ENCODE measurements at places on chromosomes 7 and 10. TPM values are rescaled to one million over a fixed set of nuclear protein-coding genes. Genes with fewer than 3 reads are reported as not detected.

DNA sequence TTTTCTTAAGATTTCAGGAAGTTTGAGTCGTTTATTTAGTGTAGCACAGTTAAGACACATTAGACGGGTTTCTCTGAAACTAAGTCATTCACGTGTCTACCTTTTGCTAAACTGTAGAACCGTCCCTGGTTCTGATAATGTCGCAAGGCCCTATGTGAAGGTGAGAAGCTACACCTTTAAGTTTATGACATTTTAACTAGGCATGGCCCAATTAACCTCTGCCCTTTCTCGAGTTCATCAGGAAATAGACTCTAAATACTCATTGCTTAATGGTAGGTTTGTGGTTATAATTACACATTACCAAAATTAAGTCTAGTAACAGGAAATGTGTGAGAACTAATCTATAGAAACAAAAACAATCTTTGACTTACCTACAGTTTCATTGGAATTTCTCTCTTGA is 126.6 kb upstream of the FZD8 start:
- no peak for DNase-seq

DNA sequence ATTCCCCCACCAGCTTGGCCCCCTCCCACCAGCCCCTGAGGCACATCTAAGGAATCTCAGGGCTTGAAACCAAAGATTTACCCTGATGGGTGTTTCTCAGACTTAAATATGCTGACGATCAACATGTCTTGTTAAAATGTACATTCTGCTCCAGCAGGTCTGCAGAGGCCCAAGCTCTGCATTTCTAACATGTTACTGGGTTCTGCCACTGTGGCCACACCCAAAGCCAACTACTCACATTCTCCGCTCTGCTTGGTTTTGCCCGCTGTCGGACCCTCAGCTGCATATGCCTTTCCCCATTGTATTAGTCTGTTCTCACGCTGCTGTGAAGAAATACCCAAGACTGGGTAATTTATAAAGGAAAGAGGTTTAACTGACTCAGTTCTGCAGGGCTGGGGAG is 8.9 kb downstream of the PIP4K2A start:
- DNase-seq = no peak

GRCh38 chr10:5805711-5806110 is 7.5 kb downstream of the GDI2 start:
- no peak for DNase-seq

GPR26 gene
- polyA plus RNA-seq = not detected

- no peak for DNase-seq
These were observed 111.4 kb downstream of the TFPI2 start for GRCh38 chr7:93779115-93779514.

GRCh38 chr7:73918926-73919693 is 58.2 kb downstream of the TMEM270 start:
- no peak for DNase-seq

DNA sequence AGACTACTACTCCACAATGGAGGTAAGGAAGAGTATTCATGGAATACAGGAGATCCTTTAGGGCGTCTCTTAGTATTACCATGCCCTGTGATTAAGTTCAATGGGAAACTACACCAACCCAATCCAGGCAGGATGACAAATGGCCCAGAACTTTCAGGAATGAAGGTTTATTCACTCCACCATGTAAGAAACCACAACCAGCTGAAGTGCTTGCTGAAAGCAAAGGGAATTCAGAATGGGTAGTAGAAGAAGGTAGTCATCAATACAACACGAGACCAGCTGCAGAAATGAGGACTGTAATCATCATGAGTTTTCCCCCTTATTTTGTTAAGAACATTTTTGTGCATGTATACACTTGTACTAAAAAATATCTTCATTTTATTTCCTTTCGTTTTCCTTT is 76.6 kb downstream of the GPR37 start:
- DNase-seq = no peak

KEL gene
- polyA plus RNA-seq = 0.17 TPM

PNLIPRP3 gene
- polyA plus RNA-seq = not detected

- no peak for DNase-seq
These were observed 86.1 kb upstream of the CHST15 start for GRCh38 chr10:124179308-124180043.

GRID1 gene
- polyA plus RNA-seq = 1.7 TPM

IFIT5 gene
- 9.3 TPM for polyA plus RNA-seq

- no peak for DNase-seq
These were observed 255.8 kb downstream of the GLRX3 start for GRCh38 chr10:130392031-130392430.

- DNase-seq = no peak
These were observed 84.0 kb downstream of the ELAPOR2 start for GRCh38 chr7:86975449-86975848.

DNA sequence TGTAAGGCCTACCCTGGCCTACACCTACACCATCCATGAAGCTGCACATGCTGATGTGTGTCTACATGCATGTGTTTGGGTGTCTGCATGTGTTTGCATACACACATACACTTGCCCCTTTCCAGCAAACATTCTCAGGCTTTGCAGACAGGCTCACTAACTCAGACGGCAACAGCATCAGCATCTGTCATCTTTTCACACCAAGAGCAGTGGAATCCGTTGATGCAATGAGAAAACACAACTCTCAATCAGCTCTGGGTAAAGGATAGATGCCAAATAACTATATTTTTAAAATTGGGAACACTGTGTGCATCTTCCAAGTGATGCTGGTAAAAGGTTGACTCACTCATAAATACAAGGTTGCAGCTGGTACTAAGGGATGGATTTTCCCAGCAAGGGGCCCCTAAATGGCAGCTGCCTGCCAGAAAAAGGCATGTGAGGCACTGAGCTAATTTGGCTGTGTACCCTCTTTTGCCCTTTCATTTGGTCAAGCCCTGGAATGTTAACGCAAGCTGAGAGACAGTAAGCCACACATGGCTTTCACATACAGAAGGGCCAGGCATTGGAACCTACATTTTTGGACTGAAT is 296.3 kb upstream of the NPSR1 start:
- no peak for DNase-seq

TRIM50 gene
- 0.15 TPM for polyA plus RNA-seq

DNA sequence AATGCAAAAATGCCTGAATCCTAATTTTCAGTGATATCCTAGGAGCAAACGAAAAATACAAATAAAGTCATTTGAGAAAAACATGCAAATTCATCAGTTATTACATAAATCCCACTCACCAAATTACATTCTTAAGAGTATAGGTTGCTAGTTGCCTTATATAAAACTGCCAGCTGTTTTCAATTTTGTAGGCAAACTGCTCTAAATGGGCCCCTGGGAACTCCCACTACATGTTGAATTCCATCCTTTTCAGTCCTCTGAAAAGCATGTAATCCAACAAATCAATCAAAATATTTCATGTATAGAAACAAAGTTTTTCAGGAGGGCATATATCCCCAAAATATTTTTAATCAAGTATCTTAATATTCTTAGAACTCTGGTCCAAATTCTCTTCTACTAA is 2.1 kb upstream of the JMJD1C start:
- no peak for DNase-seq

GRCh38 chr7:119643558-119643957 is 629.4 kb upstream of the KCND2 start:
- no peak for DNase-seq

SLC26A3 gene
- polyA plus RNA-seq = 0.10 TPM

GRCh38 chr7:79268730-79269129 is 184.7 kb downstream of the MAGI2 start:
- no peak for DNase-seq

DNA sequence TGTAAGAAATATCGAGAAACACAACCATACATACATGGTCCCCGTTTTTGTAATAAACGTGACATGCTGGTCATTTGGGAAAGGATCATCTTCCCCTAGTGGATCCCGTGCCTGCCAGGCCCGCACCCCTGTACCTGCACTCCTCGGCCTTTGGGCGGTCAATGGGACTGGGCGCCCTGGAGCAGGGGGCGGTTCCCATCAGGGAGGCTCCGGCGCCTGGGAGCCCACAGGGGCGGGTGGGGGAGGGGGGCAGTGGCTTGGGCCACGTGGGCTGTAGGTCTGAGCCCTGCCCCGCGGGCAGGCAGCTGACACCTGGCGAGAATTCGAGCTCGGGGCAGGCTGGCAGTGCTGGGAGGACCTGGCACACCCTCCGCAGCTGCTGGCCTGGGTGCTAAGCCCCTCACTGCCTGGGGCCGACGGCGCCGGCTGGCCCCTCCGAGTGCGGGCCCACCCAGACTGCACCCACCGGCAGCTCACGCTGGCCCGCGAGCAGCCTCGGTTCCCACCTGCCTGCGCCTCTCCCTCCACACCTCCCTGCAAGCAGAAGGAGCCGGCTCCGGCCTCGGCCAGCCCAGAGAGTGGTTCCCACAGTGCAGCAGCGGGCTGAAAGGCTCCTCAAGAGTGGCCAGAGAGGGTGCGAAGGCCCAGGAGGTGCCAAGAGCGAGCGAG is 361.6 kb upstream of the GRM3 start:
- DNase-seq = no peak

C10orf53 gene
- polyA plus RNA-seq = not detected

RELN gene
- 1.7 TPM for polyA plus RNA-seq

- DNase-seq = no peak
These were observed 109.2 kb downstream of the OSBPL3 start for GRCh38 chr7:24870766-24871165.

GDF2 gene
- not detected for polyA plus RNA-seq

DNA sequence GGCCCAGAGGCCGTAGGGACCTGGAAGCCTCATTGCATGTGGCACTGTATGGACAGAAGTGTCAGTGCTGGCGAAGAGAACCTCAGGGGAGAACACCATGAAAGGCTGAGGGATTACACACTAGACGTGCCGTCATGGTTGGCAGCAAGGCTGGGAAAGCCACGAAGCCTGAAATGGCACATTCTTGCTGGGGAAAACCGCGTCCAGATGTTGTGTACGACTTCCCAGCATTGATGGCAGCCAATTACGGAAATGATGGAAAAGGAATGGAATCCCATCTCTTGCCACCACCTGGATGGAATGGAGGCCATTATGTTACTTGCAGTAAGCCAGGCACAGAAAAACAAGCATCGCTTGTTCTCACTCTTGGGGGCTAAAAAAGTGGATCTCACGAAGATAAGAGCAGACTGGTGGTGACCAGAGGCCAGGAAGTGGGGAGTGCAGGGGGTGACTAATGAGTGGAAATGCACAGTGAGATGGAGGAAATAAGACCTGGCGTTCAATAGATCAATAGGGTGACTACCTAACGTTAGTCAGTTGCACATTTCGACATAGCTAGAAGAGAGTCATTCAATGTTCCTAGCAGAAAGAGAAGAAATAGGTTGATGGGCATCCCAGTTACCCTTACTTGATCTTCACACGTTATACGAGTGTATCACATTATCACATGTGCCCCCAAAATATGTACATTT is 14.6 kb upstream of the PWWP2B start:
- no peak for DNase-seq

GRCh38 chr7:122887198-122887597 is 938 bp upstream of the CADPS2 start:
- DNase-seq = peak; percentile 77

DNA sequence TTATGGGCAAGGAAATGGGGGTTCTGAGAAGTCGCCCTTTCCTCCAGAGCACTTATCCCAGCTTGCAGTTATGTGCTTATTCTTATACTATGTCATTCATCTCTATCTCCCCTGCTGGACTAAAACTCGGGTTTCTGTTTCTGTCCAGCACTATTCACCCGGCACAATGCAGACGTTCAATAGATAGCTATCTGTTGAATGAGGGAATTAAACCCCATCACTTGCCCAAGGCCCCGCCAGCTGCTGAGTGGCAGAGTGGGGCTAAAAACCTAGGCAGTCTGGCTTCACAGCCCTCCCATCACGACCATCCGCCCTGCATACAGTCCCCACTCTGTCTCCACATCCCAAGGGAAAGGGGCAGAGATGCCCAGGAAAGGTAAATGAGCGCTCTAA is 5.4 kb downstream of the SLIT1 start:
- no peak for DNase-seq

- DNase-seq = no peak
These were observed 27.1 kb upstream of the SOSTDC1 start for GRCh38 chr7:16492513-16493062.

DNA sequence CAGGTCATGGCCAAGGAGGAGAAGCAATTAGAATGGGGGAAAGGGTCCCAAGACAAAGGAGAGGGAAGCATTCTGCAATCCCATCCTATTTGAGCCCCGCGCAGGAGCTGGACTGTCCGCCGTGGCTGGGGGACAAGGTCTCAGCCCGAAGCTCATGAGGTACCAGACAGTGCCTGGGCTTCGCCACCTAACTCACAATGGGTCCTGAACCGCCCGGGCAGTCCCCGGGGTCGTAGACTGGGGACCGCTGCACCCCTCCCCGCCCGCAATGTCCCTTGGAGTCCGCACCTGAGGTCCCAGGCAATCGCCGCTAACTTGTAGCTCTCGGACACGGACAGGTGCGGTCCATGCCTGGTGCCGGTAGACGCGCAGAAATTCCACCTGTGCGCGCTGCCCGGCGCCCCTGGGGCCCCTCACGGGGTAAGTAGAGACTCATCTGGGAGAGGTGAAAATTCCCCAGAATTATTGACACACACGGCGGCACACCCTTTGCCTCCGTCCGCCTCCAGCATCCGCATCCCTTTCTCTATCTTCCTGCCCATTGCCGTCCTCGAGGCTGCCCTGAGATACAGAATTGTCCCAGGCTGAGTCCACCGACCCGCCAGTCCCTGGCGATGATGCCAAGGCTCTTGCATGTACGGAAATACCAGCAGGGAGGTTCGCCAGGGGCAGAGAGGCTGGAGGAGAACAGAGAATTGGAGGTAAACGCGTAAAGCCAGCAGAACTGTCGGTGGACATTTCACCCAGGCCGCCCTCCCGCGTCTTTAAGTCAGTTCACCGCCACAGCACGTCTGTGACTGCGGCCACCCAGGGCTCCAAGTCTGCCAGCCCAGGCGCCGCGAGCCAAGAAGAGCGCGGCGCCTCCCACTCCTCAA is 1.8 kb downstream of the CHRM2 start:
- peak; percentile 49 for DNase-seq

GRCh38 chr7:142948603-142949002 is 9.3 kb downstream of the LLCFC1 start:
- DNase-seq = no peak

ARHGAP12 gene
- polyA plus RNA-seq = 18.7 TPM

DNA sequence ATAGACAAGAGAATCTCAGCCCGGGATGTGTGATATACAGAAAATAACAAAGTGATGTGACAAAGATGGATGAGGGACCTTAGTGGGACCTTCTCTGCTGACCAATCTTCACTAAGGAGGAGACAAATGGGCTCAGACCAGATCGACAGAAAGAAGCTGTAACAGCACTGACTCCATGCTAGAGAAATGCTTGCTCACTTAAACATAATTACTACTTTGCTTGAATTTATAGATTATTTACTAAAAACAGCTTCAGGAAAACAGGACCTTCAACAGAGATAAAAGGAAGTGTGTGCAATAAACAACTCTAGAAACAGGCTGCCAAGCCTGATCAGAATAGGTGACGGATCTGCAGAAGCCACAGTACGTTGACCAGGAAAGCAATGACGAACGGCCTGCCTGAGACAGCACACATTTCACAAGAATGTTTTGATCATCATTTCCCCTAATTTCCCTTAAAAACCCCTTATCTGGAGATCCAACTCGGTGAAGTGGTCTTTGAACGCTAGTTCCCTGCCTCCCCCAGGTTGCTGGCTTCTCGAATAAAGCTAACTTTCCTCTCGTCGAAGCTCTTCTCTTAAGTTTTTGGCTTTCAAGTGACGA is 98.4 kb upstream of the STEAP1B start:
- DNase-seq = no peak

All from heart left ventricle (tissue), 16 donors.